ENCODE measurements at places on chromosomes 12 and 14.
A peak's percentile ranks its signal among the peaks of the same experiment; 100 is the strongest.

GRCh38 chr12:123681605-123682004, 10.7 kb downstream of the TCTN2 start:
- no peak for DNase-seq

DNA sequence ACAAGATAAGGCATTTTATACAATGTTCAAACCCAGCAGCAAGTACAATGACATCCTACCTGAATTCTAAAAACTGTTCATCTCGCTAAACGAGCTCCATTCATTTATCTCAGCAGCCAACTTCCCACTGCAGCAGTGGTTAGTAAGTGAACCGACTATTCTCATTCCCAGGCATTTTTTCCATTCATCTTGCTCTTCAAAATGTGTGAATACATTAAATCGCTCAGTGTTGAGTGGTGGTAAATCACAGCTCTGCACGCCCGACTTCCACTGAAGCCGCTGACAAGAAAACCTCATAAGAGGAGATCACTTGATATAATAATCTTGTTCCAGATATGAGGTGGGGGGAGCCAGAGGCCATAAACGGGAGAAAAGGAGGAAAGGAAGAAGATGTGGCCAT, 746.2 kb upstream of the USP15 start:
- DNase-seq: no peak

DNA sequence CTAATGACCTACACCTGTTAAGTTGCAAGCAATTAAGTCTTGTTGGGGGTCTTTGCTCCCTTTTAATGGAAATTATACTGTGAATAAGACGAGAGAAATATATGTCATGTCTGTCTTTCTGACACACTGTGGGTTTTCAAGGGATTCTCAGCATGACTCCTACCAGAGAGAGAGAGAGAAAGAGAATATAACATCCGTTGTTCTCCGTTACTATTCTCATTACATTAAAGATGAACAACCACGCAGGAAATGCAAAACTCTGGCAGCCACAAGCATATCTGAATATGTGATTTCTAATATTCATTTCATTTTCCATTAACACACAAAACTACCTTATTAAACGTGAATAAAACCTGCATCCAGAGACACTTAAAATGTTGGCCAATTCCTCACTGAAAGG, 67.3 kb upstream of the EGLN3 start:
- DNase-seq: peak; percentile 23

DNA sequence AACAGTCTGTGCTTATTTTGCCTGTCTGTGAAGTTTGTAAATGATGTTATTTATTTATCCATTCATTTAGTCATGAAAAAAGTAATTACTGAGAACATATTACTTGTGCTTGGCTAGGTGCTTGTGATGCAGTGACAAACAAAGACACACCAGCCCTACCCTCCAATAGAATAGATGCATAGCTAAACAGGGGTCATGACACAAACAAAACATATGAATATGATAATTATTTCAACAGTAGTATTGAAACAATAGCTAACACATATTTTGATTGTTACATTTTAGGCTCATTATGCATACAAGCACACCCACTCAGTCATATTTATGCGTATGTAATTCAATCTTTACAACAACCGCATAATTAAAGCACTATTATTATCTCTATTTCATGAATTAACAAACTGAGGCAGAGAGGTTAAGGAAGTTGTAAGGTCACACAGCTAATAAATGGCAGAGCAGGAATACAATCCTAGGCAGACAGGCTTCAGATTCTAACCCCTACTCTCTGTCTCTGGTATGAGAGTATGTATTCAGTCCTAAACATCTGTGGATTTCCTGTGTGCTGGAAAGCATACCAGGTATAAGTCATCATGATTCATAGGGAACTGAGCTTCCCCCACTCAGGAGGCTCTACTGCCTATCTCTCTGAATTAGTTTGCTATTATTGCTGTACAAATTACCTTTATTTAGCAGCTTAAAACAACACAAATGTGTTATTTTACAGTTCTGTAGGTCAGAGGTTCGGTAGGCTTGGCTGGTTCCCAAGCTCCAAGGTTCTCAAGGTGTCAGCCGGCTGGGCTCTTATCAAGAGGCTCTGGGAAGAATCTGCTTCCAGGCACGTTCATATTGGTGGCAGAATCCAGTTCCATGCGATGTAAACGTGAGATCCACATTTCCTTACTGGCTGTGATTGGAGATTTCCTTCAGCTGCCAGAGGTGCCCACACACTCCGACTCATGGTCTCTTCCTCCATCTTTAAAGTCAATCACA, 509.4 kb downstream of the GALC start:
- no peak for DNase-seq

DNA sequence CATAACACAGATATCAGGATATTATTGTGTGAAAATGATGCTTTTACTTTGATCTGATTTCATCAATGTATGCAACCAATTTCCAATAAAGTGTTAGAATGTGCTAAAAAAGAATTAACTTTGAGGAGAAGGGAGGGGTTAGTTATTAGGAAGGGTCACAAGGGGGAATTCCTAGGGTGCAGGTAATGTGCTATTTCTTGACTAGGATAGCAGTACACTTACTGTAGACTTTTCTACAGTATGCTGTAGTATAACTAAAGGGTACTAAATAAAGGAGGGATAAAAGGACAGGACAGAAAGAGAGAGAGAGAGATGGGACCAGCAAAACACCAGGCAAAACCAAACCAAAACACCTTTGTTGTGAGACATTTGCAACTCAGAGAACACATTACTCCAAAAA, 121.4 kb upstream of the RAP1B start:
- no peak for DNase-seq

DNA sequence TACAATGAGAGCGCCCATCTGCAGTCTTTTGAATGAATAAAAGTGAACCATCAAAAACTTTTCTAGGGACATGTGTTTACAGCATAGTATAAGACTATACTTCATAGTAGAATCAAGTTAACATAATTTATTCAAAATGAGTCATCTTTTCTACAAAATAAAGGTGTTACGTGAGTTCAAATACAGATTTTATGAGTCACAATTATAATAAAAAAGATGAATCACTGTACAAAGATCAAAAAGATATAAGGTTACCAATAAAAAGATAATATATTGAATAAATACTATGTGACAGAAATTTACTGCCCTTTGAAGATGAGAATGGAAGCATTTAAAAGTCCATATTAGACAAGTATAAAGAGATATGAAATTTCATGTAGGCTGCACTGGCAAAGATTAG, 2.8 kb downstream of the MBIP start:
- no peak for DNase-seq

DNA sequence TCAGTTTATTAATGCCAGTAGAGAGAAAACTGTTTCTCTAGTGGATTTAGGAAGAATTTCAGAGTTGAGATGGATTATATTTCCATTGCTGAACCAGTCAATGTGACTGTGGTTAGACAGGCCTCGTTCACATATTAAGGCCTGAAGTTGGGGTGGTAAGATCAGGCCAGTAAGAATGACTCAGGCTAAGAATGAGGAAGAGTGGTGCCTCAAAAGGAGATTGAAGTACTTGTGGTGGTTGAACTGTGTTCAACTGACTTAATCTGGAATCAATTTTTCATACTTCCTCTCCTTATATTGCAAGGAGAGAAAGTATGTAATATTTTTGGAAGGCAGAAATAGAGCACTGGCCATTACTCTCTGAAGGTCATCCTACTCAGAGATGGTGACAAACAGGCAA, 37.8 kb upstream of the ATF7IP start:
- peak; percentile 3 for DNase-seq

GRCh38 chr14:26984311-26985177, 386.7 kb upstream of the NOVA1 start:
- no peak for DNase-seq

- no peak for DNase-seq
These were observed 35.4 kb upstream of the APPL2 start for GRCh38 chr12:105271364-105271763.

- DNase-seq: no peak
These were observed 24.5 kb downstream of the SLC17A8 start for GRCh38 chr12:100381379-100381778.

- no peak for DNase-seq
These were observed 189.5 kb upstream of the FRMD6 start for GRCh38 chr14:51462182-51462581.

- DNase-seq: no peak
These were observed 16.1 kb downstream of the PLEK2 start for GRCh38 chr14:67395876-67396189.

- DNase-seq: peak; percentile 75
These were observed 16.4 kb upstream of the ESPL1 start for GRCh38 chr12:53251477-53252348.

DNA sequence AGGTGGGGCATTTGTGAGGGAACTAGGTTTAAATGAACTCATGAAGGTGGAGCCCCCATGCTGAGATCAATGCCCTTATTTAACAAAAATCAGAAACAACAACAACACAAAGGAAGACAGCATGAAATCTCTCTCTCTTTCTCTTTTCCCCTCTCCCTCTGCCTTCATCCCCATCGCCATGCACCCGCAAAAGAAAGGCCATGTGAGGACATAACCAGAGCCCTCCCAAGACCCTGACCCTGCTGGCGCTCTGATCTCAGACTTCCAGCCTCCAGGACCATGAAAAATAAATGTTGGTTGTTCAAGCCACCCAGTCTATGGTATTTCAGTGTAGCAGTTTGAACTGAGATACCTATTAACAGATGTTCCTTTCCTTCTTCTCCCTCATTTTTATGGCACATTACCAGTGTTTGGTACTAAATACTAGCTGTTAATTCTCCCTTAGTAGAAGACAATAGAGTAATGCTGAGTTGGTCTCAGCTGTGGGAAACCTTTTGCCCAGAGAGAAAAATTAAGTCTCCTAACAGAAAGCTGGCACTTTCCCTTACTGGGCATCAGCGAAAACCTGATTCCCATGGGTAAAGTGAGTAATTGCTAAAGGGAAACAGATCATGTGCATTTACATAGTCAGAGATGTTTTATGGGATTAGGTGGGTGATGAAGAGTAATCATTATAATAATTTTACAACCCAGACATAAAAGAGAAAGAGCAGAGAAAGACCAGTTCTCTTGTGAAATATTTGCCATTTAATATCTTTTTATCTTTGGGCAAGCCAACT, 264.0 kb upstream of the PLEKHG7 start:
- no peak for DNase-seq

DNA sequence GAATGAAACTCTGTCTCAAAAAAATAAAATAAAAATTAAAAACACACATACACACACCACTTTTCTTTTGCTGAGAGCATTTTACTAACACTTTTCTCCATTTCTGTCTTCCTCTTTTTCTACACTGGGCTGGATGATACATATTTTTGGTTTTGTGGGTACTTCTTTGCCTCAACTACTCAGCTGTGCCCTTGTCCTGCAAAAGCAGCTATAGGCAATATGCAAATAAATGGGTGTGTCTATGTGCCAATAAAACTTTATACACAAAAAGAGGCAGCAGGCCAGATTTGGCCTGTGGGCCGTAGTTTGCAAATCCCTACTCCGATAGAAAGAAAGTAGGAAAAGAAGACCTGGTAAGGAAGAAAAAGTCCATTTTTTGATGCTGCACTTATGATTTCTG, 6.5 kb downstream of the CLMN start:
- no peak for DNase-seq

DNA sequence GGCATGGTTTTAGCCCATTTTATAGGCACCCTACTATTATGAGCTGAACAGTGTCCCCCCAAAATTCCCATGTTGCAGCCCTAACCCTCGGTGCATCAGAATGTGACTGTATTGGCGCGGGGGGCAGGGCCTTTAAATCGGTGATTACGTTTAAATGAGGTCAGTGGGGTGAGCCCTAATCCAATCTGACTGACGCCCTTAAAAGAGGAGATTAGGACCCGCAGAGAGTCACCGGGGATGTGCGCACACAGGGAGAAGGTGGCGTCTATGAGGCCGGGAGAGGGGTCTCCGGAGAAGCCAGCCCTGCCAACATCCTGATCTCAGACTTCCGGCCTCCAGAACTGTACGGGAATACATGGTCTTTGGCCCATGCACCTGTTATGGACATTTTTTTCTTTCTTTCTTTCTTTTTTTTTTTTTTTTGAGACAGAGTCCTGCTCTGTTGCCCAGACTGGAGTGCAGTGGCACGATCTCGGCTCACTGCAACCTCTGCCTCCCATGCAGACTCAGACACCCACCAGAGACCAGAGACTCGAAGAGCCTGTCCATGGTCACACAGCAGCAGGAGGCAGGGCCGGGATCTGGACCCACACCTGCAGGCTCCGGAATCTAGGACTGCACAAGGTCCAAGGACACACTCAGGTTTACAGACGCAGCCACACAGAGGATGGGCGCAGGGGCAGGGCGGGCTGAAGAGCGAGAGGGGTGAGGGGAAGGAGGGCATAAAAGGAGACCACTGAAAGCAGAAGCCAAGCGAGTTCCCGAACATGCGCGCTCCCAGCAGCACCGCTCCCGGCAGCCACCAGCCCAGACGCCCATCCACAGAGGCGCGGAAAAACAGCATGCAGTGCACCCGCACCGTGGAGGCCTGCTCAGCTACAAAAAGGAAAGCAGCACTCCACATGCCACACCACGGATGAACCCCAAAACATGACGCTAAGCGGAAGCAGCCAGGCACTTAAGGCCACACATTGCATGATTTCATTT, 19.0 kb downstream of the SCARB1 start:
- no peak for DNase-seq

GRCh38 chr12:54983536-54984101, 943 bp downstream of the TESPA1 start:
- peak; percentile 57 for DNase-seq

DNA sequence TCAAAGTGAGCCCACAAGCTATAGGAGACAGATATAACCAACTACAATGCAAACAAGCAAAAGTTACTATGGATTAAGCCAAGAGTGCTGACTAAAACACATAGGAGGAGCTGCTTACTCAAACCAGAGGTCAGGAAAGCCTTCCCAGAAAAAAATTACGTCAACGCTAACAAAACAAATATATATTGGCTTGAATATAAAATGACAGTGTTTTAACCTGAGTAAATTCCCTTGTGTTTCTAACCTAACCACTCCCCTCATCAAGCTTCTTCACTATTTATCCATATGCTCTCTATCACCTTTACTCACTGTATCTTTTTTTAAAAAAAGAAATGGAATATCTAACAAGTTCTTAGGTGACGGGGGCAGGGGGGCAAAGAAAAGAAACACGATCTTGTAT, 115.9 kb downstream of the MED13L start:
- DNase-seq: no peak

- DNase-seq: no peak
These were observed 19.2 kb downstream of the SLC2A14 start for GRCh38 chr12:7853557-7853956.

DNA sequence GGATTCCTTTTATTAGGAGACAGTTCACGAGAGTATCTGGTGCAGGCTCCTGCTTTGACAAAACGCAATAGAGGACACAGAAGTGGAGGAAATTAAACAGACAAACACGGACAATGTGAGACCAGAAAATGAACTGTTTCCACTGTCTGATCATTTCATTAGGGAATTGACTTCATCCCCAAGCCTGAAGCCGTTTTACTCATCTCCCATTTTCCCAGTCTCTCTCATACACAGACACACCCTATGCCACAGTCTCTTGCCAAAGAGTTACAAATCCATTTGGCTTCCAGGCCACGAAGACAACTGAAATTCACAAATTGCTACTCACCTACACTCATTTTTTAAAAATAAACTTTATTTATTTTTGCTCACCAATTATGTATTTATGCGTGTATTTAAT, 1087.8 kb upstream of the TMEM132C start:
- no peak for DNase-seq
